ENCODE measurements at places on chromosomes 5 and 9.

DNA sequence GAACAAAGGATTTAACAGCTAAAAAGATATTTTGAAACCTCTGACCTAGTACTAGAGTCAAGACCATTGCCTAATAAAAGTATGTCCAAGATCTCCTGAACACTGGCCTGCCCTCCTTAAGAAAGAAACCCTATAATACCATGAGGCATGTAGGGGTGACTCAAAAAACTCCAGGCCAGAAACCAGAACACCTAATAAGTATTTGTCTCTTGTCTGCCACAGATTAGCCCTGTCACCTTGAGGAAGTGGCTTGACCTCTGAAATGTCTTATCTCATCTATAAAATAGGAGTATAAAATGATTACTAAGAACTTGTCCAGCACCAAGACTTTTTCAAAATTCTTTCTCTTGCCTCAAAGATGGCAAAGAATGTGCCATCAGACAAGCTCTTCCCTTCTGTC is 125.5 kb upstream of the RASGRF2 start:
- DNase-seq, result no peak

GRCh38 chr9:134435550-134436378 is 109.5 kb downstream of the RXRA start:
- DNase-seq, result no peak

DNA sequence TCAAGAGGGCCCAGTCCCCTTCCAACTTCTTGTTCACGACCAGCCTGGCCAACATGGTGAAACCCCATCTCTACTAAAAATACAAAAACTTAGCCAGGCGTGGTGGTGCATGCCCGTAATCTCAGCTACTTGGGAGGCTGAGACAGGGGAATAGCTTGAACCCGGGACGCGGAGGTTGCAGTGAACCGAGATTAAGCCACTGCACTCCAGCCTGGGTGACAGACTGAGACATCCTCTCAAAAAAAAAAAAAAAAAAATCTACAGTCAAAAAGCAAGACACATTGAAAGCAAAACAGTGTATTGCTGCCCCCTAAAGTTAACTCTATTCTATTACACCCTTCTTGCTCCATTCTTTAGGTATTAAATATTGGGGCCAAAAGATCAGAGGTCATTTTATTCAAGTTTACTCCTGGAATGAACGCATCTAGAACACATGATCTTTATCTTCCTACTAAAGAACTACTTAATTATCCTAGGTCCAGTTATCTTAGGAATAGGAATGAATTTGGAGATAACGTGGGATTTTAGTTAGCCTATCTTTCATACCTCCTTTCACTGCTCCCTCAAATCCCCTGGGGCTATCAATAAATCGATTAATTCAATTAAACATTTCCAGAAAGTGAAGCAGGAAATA is 2.4 kb downstream of the ATG12 start:
- DNase-seq, result no peak

DNA sequence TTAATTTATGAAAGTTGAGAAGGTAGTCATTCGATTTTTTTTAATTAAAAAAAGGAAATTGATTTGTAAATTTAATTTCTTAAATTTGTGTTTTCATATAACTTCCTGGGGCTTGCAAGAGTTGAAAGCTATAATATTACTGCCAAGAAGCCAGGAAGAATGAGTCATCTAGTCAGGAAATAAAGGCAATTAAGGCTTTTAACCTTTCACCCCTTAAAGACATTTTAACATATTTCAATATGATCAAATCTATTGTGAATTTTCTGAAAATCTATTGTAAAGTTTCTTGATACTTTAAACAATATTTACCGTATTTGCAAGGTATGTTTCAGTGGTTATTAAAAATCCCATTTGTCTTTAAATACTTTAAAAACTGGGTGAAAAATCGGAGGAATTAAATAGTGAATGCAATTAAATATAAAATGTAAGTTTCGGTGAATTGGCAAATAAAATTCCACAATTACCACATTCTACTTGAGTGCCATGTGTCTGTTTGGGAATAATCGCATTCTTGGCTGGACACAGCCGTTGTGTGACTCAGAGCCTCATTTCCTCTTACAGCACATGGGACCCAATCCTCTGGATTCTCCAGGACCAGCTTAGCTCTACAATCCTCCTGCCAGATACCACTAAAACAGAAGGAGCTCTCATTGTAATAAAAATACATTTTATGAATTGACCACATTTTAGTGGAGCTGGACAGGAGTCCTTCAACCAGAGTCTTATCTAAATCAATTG is 310.7 kb downstream of the HCN1 start:
- DNase-seq, result peak; percentile 71

DNA sequence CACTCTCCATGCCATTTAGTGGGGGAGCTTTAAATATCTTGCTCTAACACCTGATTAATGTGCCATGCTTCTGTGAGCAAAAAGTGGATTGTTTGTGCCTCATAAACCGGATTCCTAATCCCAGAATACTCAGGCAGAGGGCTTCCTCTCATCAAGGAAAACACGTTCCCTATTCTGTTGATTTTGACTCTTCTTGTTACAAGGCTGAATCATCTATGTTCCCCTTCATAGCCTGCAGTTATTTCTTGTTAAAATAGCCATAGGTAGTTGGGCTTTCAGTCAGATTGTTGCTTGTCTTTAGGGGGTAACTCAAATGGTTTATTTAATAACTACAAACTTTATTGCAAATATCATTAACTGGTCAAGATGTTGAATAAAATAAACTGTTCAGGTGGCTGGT is 26.6 kb downstream of the ROPN1L start:
- no peak for DNase-seq

DNA sequence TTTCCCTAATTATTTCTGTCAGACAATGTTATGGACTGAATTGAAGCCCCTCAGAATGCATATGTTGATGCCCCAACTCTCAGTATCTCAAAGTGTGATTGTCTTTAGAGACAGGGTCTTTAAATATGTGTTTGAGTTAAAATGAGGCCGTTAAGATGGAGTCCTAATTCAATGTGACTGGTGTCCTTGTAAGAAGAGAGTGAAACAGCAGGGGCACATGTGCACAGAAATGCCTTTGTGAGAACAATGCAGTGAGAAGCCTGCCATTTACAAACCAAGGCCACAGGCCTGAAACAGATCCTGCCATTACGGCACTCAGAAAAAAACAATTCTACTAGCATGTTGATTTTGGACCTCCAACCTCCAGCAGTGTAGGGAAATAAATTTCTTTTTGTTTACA is 483.0 kb upstream of the DMAC1 start:
- DNase-seq, result no peak

DNA sequence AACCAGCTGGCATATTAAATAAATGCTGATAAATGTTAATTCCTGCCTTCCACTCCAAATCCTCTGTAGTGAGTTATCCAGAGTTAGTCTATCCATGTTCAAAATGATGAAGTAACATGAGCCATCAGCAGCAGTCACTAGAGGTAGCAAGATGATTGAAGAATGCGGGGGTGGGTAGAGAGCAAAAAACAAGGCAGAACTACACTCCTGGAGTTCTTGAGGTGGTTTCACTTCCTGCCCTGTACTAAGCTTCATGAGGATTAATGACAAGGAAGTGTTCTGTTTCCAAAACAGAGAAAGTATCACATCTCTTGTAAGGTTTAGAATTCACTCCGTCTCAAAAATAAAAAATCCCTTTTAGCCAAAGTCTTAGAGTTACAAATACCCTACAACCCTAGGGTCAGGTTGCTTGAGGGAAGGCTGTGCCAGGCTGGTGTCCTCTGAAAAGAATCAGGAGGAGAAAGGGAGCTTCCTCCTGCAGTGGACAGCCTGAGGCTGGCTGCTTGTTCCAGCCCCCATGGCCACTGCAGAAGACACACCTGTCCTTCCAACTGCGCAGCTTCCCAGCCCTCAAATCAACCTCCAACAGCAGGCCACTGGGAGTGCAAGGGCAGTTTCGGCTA is 180.2 kb downstream of the DENND1A start:
- no peak for DNase-seq

DNA sequence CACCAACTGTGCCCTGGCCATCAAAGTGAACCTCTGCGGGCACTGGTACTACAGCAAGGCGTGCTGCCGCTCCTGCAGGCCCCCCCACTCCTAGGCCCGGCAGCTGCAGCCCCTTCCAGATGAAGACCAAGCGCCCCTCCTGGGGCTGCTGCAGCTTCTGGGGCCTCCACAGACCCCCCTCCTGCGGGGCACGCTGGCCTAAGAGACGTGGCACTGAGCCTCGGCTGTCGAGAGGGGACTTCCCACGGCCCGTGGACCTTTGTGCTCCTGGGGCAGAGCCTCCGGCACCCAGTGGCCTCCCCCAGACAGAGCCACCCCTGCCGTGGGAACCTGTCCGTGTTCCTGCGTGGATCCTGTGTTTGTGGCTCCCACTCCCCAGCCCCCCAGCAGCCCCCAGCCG is 34.4 kb downstream of the FAM163B start:
- DNase-seq, result no peak

- DNase-seq, result no peak
Measured at GRCh38 chr9:127493592-127494303, 42.4 kb downstream of the LRSAM1 start.

- no peak for DNase-seq
Measured at GRCh38 chr5:109418712-109419352, 9.1 kb upstream of the PJA2 start.

GRCh38 chr5:18576586-18576985 is 942.3 kb downstream of the TAF11L14 start:
- DNase-seq, result no peak

DNA sequence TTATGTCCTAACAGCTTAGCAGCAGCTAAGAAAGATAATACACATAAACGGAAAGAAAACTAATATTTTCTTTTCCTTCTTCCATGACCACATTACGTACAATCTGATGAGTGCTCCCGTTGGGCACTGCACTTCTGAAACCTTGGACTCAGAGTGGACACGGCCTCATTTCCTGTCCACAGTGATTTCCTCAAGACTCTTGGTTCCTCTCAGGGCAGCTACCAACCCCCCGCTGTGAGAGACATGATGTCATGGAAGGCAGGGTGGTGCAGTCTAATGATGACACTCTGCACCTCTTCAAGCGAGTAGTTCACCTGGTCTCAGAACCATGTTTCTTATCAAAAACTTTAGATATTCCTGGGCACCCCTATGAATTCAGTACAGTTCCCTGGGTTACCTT is 68.7 kb upstream of the CTSL start:
- no peak for DNase-seq

- DNase-seq, result no peak
Measured at GRCh38 chr5:130514984-130515690, 610.9 kb downstream of the CHSY3 start.

DNA sequence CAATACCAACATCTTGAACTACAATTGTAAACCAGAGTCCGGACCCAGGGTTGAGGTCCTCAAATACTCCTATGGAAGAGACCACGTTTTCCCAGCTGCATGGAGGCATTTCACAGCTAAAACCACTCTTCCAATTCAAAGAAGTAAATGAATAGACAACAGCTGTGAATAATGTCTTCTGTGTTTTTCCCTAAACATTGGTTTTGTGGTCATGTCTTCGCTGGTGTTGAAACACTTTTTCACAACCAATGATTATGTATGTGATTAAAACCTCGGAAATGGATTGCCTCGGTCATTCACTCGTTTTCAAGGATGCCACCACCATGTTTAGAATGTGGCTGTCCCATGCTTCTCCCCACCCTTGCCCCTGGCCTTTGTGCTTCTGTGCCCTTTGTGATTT is 9.4 kb upstream of the TENT4A start:
- no peak for DNase-seq

GRCh38 chr9:26669701-26670670 is 222.6 kb downstream of the CAAP1 start:
- no peak for DNase-seq

DNA sequence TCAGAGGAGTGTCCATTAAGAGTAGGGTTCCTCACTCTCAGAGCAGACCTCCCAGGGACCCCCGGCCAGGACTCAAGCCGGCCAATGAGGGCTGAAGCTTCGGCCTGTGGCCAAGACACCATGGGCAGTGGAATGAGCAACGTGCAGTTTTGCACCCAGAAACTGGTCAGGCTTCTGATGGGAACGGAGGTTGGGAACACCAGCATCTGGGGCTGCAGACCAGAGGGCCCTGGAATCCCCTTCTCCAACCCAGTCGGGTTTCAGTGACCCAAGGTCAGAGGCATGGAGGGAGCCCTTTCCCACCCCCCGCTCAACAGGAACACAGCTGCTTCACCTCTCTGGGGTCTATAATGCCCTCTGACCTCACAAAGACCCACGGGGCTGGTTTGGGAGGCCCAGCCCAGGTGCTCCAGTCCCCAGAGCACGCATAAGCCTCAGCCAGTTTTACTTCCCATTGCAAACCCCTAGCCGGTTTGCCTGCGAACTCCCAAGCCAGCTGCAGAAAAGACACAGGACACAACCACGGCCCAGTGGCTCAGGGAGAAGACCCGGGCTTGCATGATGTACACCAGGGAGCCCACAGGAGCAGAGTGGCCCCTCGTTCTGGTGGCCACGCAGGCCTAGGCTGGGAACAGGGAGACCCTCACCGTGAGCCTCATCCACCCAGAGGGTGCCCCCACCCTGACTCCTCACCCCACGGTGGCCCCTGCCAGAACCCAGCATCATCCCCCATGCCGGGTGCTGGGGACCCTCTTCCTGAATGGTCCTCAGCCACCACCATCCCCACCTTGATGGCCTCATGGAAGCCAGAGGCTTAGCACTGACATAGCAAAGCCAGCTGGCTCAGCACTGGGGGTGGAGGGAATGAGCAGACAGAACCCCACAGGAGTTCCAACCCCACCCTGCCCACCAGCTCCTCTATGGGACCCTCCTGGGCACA is 30.6 kb downstream of the VAV2 start:
- no peak for DNase-seq

GRCh38 chr9:94912700-94913249 is 186.3 kb downstream of the AOPEP start:
- DNase-seq, result no peak

- no peak for DNase-seq
Measured at GRCh38 chr9:28365728-28366127, 792.4 kb upstream of the C9orf72 start.

- peak; percentile 72 for DNase-seq
Measured at GRCh38 chr9:137150617-137151457, 11.9 kb downstream of the GRIN1 start.

- DNase-seq, result peak; percentile 82
Measured at GRCh38 chr9:129258124-129258822, 80.2 kb upstream of the IER5L start.

DNA sequence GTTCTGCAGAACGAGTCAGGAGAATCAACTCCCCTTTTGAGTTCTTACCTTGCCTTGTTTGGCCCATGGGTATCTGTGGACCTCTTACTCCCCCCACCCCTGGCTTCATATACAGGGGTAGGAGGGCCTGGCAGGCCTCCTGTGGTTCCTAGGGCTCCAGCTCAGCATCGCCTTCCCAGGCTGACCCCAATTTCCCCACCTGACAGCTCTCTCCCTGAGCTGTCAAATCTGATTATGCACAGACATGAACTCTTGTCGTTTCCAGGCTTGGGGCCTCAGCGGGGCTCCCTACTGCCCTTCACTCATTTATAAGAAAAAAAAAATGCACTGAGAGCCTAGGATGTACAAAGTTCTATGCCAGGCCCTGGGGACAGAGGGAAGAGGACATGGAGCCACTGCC is 67.9 kb downstream of the PTPN3 start:
- no peak for DNase-seq

- DNase-seq, result no peak
Measured at GRCh38 chr9:1018121-1018520, 32.0 kb upstream of the DMRT2 start.
